ENCODE measurements at places on chromosomes 5 and 9.

DNA sequence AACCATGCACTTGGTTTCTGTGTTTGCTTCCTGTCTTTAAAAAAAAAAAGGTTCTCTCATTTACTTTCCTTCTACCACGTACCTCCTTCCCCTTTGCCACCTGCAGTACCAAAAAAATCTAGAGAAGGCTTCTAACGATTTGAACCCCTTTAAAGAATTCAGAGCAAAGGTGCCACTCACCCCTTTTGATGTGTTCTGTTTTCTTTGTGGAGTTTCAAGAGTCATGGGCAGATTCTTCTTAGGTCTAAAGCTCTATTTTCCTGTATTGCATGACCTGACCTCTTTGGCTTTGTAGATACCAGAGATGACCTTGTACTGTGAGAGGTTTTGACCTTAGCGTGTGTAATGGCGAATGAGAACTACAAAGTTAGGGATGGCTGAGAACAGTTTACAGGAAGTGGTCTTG lies 29.0 kb downstream of the TXNDC8 start:
- DNase-seq, result no peak

- no peak for DNase-seq
Observed at GRCh38 chr5:138754699-138755057, 1.5 kb downstream of the CTNNA1 start.

DNA sequence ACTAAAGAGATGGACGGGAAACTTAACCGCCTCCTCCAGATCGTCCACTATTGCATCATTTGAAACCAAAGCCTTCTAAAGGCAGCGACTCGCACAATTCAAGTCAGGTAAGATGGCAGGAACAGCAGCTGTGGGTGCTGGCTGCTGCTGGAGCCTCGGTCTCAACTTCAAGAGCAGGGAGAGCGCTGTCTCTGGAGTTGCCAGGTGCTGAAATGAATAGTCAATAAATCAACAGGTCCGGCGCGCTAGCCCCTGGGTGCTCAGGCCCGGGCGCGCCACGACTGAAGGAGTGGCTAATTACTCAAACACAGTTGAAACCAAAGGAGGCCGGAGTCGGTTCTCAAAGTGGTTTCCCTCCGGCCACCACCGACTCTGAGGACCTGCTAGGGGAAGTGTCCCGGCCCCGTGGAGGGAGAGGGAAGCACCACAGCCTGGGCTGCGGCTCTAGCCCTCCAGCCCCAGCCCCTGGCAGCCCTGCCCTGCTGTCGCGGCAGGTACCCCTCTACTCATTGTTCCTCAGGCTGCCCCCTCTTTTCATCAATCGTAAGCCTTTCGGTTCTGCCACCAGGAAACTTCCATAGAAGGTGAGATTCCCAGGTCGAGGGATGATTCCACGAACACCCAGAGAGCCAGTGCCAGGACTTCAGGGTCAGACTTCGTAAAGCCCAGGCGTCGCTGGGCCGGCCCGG lies 804 bp downstream of the TTC39B start:
- DNase-seq, result no peak

- DNase-seq, result no peak
Observed at GRCh38 chr9:120556775-120557174, 23.2 kb downstream of the CDK5RAP2 start.

- no peak for DNase-seq
Observed at GRCh38 chr5:170000155-170000554, 19.9 kb upstream of the INSYN2B start.

DNA sequence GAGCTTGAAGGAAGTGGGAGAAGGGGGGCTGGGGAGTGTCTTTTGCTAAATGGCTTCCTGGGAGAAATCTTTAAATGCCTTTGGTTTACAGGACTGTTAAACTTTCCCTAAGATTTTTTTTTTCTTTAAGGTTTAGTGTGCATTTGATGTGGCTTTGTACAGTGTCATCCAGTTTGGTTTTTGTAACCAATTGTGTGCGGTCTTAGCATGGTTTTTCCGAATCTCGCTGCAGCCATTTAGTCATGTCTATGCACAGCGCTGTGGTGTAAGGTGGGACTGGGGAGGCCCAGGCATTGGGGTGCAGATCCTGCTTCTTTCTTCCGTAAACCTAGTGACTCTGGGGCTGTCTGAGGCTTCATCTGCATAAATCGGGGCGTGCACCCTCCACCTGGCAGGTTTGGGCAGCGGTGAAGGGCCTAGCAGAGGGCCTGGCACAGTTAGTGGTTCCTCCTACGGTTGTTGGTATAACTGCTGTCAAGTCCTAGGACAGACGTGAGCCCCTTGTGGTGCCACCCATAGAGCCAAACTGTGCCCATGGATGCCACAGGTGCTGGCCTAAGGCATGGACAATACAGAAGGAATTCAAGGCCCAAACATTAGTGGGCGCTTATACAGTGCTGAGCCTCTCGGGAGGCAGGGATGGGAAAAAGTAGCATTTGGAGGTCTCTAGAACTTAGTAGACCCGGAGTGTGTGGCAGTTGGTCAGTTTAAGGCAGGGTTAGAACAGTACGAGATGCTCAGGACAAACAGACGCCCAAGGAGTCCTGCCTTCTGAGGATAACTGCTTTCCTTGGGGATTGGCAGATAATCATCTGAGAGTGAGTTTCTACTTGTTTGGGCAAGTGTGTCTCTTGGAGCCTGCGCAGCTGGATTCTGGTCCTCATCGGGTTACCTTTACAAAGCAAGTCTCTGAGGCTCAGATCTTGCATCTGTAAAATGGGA lies 1.5 kb downstream of the PRRC2B start:
- peak; percentile 57 for DNase-seq

DNA sequence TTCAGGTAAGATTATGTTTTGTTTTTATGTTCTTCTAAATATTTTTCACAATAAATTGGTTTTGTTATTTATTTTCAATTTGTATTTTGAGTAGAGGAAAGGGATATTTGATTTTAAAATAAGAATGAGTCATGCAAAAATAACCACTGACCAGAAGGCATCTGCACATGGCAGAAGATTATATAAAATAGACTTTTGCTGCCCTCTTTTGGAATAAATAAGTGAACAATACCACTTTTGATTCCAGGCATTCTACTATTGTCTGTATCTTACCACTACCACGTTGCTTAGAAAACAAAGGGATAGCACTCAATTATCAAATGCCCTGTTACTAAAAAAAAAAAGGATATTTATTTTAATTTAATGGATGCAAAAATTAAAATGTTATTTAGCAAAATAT lies 227.3 kb upstream of the ITGA1 start:
- no peak for DNase-seq

- no peak for DNase-seq
Observed at GRCh38 chr9:78938821-78939220, 632.9 kb upstream of the TLE4 start.

GRCh38 chr5:180601591-180602480 lies 10.5 kb upstream of the SCGB3A1 start:
- no peak for DNase-seq

DNA sequence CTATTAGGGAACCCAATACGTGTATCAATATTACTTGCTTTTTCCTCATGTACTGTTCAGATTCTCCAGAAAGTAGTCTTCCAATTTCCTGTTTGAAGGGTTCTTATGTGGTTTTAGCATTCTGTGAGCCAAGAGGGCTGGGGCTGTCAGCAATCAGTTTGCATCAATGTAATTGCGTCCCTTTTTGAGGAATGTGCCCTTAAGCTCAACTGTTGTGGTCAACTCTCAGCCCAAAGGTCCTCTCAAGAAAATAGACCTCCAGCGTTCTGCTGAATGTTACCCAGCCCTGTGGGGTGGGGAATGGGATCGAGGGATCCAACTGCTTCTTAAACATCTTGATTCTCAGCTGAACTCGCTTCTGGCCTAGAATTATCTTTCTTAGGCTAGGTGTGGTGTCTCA lies 43.8 kb upstream of the CDK20 start:
- no peak for DNase-seq

- no peak for DNase-seq
Observed at GRCh38 chr5:107743373-107744000, 72.8 kb upstream of the EFNA5 start.

DNA sequence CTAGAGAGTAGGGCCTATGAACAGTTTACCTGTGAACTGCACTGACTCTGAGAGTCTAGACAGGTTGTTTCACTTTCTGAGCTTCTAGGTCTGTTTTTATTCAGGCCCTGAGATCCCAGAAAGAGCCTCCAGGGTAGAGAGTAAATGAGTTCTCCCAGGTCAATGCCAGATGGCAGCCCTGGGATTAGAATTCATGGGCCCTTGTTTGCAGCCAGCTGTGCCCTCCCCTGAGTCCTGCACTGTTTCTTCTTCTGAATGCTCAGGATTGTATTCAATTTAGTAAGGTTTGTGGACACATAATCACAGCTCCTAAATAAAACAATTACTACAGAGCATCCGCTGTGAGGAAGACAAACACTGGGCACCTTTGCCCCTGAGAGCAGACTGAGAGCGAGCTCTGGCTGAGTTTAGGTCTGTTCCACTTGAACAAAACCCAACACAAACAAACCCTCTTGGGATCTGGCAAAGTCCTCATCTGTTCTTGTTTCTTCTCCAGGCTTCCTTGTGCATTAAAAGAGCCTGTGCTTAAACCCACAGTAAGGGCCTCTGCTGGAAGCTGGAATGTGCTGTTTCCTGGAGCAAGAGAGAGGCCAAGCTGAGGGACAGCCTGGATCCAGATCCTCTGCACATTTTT lies 29.9 kb downstream of the FAM219A start:
- DNase-seq, result no peak

GRCh38 chr9:79384091-79384490 lies 187.7 kb upstream of the TLE4 start:
- DNase-seq, result no peak

DNA sequence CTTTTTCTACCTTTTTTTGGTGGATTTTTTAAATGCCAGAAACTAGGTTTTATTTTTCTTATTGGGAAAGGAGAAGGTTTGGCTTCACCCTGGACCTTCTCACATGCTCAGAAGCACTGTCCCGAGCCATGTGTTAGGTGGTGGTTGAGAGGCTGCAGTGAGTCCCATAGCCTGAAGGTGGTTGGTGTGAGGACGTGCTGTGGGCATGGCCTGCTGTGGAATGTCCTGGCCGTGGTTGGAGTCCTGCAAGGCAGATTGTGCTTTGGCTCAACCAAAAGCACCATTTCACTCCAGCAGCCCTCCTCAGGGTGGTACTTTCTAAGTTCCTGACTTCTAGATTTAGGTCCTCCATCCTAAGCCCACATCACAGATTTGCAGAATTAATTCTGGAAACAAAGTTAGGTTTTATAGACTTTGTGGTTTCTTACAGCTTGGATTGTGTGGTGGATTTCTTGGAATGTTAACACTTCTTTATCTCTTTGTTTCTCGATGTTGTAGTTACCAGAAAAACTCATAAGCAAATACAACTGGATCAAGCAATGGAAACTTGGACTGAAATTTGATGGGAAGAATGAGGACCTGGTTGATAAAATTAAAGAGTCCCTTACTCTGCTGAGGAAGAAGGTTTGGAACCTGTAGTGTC lies 22.6 kb downstream of the OTULIN start:
- DNase-seq, result no peak

DNA sequence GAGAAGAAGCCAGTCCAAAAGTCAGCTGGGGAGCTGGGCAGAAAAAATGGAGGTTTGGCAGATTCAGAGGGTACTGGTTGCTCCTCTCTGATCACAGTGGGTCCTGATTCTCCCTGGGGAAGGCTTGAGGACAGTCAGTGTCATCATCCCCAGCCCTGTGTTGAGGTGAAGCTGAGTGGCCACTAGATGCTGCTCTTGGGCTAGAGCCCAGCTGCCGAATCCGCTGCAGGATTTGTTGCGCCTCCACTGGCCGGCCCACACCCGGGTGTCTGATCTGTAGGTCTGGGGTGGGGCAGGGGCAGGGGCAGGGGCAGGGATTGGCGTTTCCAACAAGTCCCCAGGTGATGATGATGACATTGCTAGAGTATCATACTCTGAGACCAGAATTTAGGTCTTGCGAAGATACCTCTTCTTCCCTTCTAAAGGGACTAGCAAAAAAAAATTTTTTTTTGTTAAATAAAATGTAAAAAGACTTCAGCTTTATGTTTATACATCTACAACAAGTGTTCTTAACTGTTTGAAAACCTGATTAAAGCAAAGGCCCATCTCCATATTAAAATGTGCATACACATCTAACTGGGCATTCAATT lies 106.8 kb downstream of the PDE6A start:
- DNase-seq, result no peak

GRCh38 chr9:106066940-106067524 lies 372.7 kb downstream of the TMEM38B start:
- no peak for DNase-seq

Measured in stimulated activated CD8-positive, alpha-beta memory T cell treated with anti-CD3 and anti-CD28 coated beads, Interleukin-15, amount 100 ng/mL, for 4 hours (primary cell).